ENCODE measurements at places on chromosomes 1 and 21.

DNA sequence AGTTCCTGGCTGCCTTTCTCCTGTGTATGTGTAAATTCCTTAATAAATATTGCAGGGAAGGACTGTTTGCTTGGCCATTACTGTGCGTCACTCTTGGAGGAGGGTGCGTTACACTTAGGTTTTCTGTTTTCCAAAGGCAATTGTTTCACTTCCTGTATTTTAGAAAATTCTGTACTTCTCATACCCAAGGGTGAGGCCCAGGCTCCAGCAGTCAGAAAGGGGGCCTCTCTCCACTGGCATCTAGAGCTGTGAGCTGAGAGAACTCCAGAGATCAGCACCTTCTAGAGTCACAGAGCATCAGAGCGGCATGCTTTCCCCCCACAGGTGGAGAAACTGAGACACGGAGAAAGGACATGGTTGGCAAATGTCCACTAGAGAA, 27.0 kb upstream of the ZFP69B start:
- DNase-seq, result no peak

GRCh38 chr1:15304708-15305467, 57.9 kb downstream of the FHAD1 start:
- no peak for DNase-seq

DNA sequence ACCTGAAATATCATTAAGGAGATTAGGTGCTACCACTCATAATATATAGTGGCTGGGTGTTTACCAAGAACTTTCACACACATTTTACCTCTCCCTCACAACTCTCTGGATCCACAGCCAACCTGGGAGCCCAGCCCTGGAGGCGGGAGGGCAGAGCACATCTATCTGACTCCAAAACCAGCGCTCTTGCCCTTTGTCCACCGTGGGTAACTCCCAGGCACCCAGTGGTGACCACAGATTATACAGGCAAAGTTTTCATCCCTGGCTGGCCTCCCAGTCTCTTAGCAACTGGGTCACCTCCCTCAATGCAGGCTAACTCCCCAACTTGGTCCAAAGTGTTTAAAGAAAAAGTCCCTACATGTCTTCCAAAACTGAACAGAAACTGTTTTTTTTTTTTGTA, 2.4 kb downstream of the PAQR7 start:
- DNase-seq, result no peak

GRCh38 chr1:240811256-240811655, 199.3 kb upstream of the GREM2 start:
- DNase-seq, result no peak

DNA sequence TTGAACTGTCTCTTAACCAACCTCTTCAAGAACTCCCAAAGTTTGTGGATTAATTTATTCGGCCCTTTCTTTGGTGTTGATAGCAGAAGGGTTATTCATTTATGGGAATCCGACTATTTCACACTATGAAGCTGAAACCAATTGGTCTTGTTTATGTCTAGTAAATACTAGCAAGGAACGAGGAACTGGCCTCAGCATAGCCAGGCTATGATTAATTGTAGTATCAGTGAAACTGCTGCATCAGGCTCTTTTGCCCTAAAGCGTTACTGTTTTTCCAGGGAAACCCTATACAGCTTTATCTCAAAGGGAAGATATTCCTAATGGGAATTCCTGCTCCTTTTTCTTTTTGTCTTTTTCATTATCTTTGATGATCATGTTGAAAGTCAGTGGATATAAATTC, 35.1 kb downstream of the CLEC20A start:
- DNase-seq, result no peak

DNA sequence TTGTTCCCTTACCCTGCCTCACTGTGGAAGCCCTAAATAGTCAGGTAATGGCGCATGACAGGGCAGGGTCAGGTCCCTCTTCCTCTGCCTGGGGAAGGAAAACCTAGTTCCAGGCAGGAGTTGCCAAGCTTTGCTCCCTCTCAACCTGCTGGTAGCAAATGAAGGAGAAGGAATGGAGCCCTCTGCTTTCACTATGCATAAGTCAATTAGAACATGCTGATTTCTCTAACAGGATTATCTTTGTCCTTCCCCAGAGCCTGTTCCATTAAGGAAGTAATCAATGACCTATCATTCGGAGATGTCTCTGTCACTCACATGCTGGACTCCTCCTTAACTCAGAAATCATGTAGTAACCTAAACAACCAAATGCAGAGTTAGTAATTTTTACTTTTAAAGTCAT, 161.8 kb upstream of the NFIA start:
- DNase-seq, result no peak

DNA sequence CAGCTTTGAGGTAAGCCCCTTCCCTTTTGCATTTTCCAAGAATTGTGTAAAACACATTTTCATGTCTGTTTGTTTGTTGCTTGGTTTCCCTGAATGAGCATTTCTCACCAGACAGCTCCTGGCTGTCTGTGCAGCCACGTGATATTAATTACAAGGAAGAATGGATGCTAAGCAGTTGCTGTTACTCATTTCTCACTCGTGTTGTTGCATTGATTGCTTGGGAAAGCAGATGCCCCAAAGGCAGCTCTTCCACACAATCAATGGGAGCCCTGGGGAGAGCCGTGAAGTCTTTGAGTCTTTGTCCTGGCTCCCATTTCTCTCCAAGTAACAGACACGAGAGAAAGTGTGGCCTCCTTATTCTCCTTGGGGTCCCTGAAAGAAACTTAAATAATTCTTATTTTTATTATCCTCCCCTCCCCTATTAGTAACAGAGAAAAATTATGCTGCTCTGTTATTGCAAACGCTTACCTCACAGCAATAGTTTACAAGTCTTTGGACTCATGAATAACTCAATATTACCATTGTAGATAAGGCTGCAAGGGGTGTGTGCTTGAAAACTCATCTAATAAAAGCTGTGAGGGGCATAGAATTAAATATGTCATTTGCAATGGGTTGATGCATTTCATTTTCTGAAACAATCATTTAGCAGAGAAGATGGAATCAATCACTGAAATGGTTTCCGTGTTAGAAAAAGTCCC, 127.7 kb upstream of the CAMK1G start:
- no peak for DNase-seq

- no peak for DNase-seq
Observed at GRCh38 chr1:42913426-42914091, 45.1 kb downstream of the SLC2A1 start.

DNA sequence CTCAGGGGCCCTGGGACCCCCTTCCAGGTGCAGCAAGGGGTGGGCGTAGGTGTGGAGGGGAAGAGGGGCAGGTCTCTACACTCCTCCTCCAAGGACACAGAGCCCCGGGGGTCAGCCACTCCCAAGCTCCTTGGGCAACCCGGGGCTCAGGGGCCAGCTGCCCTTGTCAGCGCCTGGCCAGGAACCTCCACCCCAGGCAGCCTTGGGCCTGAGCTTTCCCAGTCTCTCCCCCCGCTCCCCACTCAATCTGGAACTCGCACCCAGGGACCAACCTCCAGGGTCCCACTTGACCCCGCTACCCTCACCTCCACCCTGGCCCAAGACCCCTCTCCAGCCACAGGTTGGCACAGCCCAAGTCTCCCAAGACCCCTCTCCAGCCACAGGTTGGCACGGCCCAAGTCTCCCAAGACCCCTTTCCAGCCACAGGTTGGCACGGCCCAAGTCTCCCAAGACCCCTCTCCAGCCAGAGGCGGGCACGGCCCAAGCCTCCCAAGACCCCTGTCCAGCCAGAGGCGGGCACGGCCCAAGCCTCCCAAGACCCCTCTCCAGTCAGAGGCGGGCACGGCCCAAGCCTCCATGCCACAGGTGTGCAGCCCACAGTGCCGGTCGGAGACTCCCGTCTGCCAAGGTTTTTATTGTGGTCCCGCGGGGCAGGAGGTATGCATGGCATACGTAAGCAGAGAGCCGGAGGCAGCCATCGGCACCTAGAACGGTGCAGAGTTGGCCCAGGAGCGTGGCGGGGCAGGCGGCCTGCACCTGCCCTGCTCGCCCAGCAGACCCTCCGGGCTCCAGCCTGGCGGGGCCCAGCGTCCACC, 3.0 kb downstream of the TNFRSF4 start:
- DNase-seq, result no peak

DNA sequence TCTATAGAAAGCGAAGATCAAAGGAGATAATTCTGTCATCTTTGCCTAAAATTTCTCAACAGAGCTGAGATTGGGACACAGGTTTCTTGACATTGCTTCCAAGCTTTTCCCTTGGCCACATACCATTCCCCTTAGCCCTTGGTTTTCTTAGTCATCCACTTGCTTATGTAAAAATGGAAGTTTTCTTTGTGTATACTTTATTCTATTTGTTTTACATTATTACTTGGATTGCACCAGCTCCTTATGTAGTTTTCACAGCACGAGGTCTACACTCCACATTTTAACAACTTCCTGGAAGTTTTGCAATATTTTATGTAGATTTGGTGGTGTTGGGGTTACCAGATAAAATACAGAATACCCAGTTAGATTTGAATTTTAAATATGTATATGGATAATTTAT, 129.8 kb downstream of the PLA2G4A start:
- no peak for DNase-seq

DNA sequence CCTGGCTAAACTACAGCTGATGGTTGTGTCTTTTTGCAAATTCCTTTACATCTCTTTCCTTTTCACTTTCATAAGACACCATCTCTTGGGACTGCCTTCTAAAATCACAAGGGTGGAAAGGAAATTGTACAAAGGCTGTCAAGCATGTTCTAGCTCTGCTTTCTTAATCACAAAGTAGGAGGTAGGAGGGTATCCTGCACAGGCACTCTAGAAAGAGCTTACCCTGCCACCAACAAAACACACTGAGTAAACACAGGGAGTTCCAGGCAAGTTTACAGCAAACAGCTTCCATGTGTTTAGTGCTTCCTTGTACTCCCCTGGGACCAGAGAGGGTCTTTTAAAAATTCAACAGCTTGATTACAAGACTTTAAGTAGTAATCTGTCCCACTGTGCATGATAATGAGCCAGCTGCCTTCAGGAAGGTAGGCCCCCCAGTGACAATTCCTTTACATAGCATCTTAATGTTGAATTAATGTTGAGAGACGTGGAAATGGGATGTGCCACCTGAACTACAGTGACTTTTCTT, 2.4 kb downstream of the PLPP3 start:
- no peak for DNase-seq

GRCh38 chr1:27528818-27529703, 39.1 kb upstream of the WASF2 start:
- no peak for DNase-seq

- DNase-seq, result no peak
Observed at GRCh38 chr21:36310016-36310415, 10.0 kb upstream of the MORC3 start.

- DNase-seq, result no peak
Observed at GRCh38 chr1:173362543-173362942, 114.6 kb upstream of the PRDX6 start.

GRCh38 chr1:235240960-235241359, 79.9 kb upstream of the RBM34 start:
- no peak for DNase-seq

- DNase-seq, result no peak
Observed at GRCh38 chr1:61708953-61709907, 15.7 kb downstream of the TM2D1 start.

GRCh38 chr1:211099393-211099792, 34.6 kb downstream of the KCNH1 start:
- no peak for DNase-seq

DNA sequence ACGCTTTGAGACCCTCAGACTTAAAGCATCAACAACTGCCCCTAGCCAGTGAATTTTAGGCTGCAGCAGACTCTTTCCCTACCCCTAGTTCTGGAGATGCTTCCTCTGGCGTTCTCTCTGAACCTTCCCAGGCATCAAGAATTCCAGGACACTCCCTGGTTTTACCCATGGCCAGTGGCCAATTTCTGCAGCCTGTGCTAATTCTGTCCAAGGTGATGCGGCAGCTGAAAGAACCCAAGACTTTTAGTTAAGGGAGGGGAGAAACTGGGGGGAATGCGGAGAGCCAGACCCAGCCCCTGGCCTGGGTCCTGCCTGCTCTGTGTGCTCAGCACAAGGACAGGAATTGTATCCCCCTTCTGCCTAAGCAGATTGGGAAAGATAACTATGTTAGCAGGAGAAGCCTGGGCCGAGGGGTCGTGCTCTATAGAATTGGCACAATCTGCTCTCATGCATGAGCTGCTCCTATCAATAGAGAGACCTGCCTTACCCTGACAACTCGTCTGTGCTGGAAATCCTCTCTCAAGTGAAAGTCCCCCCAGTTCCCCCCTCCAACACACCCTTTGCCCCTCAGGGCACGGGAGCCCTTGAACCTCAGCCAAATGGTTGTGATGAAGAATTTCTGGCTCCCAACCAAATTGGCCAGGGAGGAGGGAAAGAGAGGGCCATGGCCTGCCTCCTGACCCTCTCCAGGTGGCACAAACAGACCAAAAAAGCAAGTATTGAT, 5.4 kb upstream of the GJA8 start:
- no peak for DNase-seq

GRCh38 chr1:102879439-102879993, 228.8 kb downstream of the COL11A1 start:
- DNase-seq, result no peak

DNA sequence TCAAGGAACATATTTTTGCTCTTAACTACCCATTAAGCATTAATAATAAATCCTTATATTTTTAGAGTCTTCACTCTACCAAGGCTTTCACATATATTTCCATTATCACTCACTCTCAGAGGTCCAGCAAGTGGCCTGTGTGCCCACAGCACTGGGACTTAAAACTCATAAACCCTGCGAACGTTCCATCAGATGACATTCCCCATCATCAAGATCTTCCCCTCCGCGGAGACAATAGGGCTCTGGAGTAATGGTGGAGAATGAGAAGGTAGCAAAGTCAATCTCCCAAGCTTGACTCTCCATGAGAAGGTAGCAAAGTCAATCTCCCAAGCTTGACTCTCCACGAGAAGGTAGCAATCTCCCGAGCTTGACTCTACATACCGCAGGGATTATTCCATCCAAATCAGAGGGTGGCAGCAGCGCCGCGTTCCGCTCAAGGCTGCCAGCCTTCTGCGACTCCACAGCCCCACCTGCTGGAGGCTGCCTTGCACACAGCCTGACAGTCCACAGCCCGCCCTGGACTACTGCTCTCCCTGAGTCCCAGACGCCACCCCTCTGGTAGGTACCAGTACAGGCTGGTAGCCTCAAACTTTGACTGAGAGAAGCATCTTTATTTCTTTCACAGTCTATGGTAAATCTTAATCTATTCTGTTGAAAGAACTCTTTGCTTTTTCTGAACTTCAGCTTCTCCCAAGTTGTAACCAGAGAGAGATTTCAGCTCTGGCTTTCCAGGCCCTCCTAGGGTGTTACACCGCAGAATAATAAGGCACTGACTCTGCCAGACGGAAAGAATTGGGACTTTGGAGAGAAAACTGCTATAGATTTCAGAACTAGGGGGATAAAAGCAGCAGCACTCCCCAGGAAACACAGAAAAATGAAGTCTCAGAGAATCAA, 26.4 kb upstream of the CTTNBP2NL start:
- peak; percentile 90 for DNase-seq

- no peak for DNase-seq
Observed at GRCh38 chr1:171784784-171785183, 3.3 kb downstream of the METTL13 start.
